Effector memory CD8-positive, alpha-beta T cell (primary cell): ENCODE measurements at places on chromosomes 5 and 9.

GRCh38 chr5:156920042-156920860, 42.8 kb downstream of the TIMD4 start:
- peak; percentile 3 for DNase-seq

GRCh38 chr5:892394-893136, at the start of the genes BRD9 and TRIP13:
Gene BRD9 (minus strand): TSS chr5:892801. CDS start chr5:892657, 144 bp downstream.
Gene TRIP13 (plus strand): TSS chr5:892884. CDS start chr5:892999, 115 bp downstream.
- DNase-seq, result peak; percentile 79

GRCh38 chr5:29990681-29991080, 1202.8 kb upstream of the CDH6 start:
- DNase-seq, result no peak

- DNase-seq, result no peak
These were observed 101.7 kb upstream of the LHFPL2 start for GRCh38 chr5:78750281-78750680.

DNA sequence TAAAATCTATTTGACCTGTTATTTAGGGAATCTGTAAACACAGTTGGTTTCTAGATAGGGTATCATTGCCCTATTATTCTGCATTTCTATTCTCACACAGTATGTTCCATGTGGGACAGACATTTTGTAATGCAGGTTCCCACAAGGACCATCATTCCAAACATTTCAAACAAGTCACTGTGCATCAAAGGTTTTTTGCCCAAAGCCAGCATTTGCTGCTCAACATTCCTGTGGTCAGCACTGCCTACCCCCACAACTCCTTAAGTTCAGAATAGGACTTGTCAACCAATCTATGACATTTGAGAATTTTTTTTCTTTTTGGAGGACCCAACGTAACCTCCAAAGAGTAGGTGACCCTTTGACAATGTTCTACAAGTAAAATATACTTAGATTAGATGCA, 95.7 kb downstream of the LPAR1 start:
- no peak for DNase-seq

- no peak for DNase-seq
These were observed 23.9 kb downstream of the NR3C1 start for GRCh38 chr5:143379606-143380005.
